LHCN-M2 (cell line): ENCODE measurements at places on chromosomes 6 and 20. TPM values are rescaled to one million over a fixed set of nuclear protein-coding genes. Genes with fewer than 3 reads are reported as not detected.

DNA sequence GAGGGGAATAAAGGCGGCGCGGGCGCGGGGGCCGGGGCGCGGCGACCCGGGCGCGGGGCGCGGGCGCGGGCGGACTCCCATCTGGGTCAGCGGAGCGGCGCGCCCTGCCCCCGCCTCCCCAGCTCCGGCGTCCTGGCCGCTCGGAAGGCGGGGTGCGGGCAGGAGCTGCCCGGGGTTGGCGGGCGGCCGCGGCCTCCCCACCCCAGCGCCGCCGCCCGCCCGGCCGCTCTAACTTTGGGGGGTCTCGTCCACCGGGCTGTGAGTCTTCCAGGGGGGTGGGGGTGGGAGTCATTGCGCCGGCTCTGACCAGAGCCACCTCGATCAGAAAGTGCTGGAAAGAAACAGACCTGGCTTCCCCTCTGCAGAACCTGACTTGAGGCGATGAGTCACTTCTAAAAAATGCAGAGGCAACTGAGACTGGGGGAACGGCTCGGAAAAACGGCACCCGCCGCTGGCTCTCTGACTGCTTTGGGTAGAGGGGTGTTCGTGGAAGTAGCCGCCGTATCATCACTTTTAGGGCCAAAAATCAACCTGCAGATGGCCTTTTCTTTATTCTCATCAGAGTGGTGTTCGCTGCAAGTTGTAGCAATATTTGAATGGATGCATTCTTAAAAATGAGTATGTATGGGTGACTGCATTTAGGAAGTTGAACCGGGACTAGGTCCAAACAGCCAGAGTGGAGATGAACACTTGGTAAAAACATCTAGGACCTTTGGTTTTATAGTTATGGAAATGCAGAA is 667 bp downstream of the CAP2 start:
- DNase-seq, result peak; percentile 83

- DNase-seq, result peak; percentile 2
Observed at GRCh38 chr6:159217595-159218275, 48.5 kb downstream of the FNDC1 start.

GRCh38 chr6:119307056-119307455 is 42.5 kb downstream of the MAN1A1 start:
- no peak for DNase-seq

- peak; percentile 17 for DNase-seq
Observed at GRCh38 chr6:5126214-5126613, 41.1 kb downstream of the PPP1R3G start.

GRCh38 chr20:54793291-54793992 is 318.0 kb downstream of the DOK5 start:
- DNase-seq, result no peak

Gene GNRH2
- total RNA-seq, result not detected in 2 replicates

Gene CST5
- total RNA-seq, result not detected in 2 replicates

Gene SCGN
- total RNA-seq, result 0.19 and 0.23 TPM in 2 replicates

Gene LY6G6D
- total RNA-seq, result not detected in 2 replicates
